Foreskin keratinocyte (primary cell): ENCODE measurements at places on chromosomes 6 and 20.
A peak's percentile ranks its signal among the peaks of the same experiment; 100 is the strongest.

DNA sequence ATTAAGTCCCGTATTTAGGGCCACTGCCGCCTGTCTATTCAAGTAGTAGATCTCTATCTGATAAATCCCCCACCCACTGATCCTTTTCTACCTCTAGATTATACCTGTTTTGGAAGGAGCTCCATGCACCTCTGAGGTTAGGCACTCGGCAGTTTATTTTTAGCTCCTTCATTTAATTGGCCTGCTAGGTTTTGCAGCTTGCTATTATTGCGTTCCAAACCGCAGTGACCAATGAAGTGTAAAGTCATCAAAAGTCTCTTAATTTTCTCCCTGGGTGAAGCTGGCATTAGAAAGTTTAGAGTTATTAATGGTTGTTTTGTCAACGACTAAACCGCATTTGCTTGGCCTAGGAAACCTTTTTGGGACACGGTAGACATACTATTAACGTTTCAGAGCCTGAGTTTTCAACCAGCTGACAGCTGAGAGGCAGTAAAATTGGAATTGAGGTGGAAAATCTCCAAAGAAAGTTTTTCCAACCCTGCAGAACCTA, 60.0 kb downstream of the RFPL4B start:
- no peak for DNase-seq

- DNase-seq = peak; percentile 5
Measured at GRCh38 chr6:110781522-110782214, 33.6 kb downstream of the CDK19 start.

- DNase-seq = no peak
Measured at GRCh38 chr6:40669343-40669742, 82.2 kb upstream of the LRFN2 start.

DNA sequence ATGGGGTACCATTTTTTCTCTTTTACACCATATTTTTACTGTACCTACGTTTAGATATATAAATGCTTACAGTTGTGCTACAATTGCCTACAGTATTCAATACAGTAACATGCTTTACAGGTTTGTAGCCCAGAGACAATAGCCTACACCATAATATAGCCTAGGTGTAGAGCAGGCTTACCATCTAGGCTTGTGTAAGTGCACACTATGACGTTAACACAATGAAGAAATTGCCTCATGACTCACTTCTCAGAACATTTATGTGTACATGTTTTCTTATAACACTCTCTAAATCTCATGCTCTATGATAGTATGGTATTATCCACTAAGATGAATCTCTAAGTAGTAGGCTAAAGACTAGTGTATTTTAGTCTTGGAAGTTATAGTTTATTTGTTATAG, 13.5 kb downstream of the GPR63 start:
- DNase-seq = no peak

DNA sequence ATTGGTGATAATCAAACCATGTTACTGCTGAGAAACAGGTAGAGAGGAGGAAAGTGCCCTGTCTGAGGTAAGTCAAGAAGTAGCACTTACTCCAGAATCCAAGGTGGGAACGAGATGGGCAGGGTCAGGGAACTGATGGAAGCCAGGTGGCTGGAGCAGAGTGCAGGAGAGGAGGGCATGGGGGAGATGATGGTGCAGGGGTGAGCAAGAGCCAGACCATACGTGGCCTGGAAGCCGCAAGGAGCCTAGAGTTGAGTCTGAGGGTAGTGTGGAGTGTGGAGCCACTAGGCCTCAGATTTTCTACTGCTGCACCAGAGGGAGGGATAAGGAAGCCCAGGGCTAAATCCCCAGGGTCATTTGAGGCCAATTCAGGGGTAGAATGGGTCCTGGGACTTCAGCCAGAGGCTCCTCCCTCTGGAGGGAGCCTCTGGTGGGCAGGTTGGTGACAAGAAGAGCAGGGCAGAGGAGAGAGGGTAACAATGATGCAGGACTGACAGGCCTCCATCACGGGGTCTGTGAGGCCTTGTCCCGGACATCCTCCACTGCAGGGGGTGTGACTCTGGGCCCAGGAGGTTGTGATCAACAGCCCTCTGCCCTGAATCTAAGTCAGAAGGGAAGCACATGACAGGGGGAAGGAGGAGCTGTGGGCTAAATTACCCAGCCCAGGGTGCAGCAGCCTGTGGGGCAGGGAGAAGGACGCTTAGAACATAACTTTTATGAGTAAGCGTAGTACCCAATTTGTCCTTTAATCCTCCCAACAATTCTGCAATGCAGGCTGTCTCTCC, 28.7 kb downstream of the COX4I2 start:
- DNase-seq = no peak

DNA sequence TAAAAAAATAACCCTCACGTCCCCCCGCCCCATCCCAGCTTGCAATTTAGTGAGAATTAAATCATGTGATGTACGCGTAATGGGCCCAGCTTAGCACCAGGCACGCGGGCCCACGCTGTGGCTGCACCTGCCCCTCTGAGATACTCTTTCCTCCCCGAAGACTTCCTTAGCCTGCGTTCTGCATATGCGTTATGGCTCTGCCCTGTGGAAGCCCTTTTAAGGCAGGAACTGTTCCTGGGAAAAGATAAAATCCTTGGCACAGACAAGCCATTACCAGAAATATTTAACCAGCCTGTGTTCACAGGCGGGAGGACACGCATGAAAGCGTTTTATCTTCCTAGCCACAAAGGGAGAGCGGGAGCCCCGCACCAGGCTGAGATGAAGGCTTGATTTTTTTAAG, 311.0 kb downstream of the LRFN2 start:
- DNase-seq = no peak

DNA sequence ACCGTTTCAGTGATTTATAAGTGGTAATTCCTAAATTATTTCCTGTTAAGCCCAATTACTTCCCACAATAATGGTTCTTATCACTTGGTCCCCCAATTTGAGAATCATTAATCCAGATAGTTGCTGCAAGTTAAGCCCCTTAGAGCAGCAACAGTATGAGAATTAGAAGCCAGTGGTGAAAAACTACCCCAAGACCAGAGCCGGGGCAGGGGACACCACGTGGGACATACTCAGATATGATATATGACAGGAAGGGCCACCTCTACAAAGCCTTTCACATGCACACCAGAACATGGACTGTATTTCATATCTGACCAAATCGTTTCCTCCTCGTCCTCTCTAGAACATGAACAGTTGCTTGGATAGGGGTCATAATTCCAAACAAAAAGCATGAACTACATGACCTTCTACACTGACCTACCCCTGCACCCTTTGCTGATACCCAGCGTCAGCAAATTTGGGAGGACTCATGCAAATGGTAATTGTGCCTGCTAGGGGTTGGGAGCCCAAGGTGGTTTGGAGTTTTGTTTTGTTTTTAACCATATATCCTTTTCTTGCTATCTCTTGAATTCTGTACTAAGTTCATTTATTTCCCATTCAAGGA, 3.9 kb downstream of the JAG1 start:
- peak; percentile 44 for DNase-seq

DNA sequence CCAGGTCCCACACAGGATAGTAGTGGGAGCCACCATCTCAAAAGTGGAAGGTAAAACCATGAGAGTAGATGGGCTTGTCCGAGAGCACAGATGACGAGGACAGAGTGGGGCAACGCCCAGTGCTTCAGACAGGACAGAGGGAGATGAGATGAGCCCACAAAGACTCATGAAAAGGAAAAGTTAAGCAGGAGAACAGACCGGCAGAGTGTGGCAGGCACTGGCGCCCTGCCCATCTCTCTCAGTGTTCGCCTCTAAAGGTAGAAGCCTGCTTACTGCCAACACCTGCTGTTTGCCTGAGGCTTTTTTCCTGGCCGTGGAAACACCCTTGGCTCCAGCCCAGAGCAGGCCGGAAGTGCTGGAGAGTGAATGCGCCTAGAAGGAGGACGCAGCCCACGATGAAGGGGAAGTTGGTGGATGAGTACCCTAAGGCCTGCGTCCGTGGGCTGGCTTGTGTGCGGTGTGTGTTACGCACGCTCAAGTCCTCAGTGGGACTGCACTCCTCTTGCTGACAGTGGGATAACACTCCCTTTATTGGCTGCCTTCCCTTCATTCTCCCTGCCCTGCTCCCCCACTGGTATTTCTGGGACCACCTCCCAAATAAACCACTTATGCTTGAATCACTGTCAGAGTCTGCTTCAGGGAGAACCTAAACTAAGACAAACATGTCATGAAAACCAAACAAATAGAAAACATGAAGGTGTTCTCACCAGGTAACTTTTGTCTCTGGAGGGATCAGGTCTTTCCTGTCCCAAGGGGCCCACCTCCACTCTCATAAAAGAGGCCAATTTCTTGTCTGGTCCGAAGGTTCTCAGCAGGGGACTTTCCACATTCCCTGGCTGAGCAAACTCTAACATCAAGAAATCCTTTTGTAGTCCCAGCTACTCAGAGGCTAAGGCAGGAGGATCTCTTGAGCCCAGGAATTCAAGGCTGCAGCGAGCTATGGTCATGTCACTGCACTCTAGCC, 9.1 kb upstream of the FOXP4 start:
- DNase-seq = peak; percentile 75

DNA sequence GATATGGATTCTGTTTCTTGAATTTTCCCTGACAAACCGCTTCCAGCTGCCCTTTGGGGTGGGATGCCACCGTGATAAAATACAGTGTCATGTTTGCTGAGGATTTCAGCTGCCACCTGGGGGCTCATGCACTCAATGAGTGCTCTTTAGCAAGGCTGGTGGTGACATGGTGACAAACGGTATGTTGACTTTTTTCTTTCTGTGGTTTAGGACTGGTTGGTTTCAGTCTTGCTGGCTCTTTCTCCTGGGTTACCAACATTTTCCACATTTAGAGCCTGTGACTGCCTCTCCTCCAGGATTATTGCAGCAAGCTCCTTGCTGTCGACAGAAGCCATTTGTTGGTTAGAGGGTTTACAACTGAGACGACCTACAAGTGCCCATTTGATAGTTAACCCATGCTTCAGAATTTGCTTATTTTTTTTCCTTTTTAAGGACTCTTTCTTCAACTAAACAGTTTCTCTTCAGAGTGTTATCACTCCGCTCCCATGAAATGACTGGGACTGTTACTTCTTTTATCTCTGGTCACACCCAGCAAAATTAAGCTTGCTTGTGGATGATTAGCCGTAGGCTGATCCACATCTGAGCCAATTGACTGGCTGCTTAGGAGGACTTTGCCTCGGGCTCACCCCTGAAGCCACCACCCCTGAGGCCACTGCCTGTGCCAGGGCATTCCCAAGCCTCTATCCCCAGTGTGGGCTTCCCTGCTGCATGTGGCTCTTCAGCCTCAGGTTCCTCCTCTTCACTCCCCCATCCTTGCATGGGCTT, 48.4 kb upstream of the CDYL start:
- no peak for DNase-seq

DNA sequence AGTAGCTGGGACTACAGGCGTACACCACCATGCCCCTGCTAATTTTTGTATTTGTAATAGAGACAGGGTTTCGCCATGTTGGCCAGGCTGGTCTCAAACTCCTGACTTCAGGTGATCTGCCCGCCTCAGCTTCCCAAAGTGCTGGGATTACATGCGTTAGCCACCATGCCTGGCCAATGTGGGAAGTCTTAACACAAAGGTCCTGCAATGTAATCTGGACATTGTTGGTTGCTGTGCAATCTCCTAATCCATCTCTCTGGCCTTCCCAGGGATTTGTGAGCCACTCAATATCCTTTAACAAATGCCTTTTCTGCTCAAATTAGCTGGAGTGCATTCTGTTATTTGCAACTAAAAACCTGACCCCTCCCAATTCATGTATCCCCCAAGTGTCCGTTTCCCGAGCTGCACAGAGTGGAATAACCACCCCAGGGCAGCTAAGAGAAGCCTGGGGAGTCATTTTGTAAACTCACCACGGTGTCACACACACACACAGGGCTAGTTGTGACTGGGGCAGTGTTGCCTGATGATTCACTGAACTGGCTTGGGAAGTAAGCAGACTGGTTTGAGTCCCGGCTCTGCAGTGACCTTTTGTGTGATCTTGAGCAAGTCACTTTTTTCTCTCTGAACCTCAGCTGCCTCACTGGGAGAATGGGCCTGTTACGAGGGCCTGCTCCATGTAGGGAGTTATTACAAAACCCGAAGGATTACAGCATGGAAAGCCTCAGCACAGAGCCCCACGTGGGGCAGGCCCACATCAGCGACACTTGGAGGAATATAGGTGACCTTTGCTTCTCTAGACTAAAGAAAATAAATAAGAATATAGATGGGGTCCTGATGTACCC, 152.3 kb downstream of the ZMYND8 start:
- DNase-seq = peak; percentile 84

- no peak for DNase-seq
Measured at GRCh38 chr6:121330516-121330915, 3.8 kb downstream of the TBC1D32 start.

GRCh38 chr20:34875642-34876405, 588 bp upstream of the ACSS2 start:
- DNase-seq = peak; percentile 95

DNA sequence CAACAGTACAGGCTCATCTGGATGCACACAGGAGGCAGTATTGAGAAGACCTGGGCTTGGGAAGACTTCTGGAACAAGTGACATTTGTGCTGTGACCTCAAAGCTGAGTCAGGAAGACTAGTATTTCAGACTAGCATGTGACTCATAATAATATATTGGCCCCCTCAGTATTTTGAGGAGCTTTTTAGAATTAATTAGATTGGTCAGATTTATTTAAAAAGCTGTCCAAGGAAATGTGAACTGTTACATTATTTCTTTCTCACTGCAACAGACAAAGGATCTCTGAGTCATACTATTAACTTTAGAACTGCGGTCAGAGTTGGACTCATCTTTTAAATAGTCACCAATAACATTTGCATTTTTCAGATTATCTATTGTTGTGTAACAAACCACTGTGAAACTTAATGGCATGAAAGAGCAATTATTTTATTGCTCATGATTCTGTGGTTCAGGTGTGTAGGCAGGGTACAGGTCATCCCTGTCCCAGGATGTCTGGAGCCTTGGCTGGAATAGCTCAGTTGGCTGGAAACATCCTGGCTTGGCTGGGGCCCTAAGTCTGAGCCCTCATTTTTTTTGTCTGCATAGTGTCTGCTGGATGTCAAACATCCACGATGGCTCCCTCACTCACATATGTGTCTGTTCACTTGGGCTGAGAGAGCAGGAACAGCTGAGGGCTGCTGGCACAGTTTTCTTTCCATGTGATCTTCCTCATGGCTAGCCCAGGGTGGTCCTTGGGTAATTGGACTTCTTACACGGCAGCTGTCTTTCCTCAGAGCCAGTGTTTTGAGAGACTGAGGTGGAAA, 46.9 kb downstream of the MAP3K4 start:
- peak; percentile 96 for DNase-seq

GRCh38 chr20:17334932-17335331, 108.1 kb downstream of the PCSK2 start:
- no peak for DNase-seq

GRCh38 chr20:25579081-25579770, 6.1 kb downstream of the NINL start:
- DNase-seq = no peak

GRCh38 chr6:39268171-39268570, 38.9 kb upstream of the KCNK5 start:
- DNase-seq = no peak

- DNase-seq = no peak
Measured at GRCh38 chr20:8740265-8740664, 328.6 kb upstream of the PLCB4 start.

GRCh38 chr6:51494342-51494741, 593.1 kb downstream of the PKHD1 start:
- peak; percentile 22 for DNase-seq

- DNase-seq = no peak
Measured at GRCh38 chr6:66993272-66993671, 1286.2 kb upstream of the EYS start.
